ENCODE measurements at places on chromosomes 11 and 22.

DNA sequence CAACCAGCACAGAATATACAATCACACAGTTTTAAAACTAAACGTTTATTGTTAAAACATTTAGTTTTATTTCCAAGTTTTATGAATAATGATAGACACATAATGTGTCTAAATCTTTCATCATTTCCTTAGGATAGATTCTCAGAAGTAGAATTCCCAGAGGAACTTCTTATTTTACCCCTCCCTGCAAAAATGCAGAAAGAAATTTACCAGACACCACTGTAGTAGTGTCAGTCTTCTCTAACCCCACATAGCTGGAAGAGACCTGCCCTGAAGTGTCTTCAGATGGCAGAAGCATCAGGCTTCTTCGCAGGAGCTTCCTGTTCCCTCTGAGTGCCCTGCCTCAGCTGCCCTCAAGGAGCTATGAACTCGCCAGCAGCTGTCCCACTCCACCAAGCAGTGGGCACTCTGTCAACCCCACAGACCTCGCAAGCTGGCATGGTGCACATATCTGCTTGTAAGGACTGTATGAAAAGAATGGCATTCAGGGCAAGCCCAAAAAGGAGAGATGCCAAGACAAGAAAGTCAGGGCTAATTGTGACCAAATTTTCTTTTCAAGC lies 28.5 kb upstream of the PAK1 start:
- H3K36me3 ChIP-seq: no peaks in the 10 kb centered on the region
- no peaks in the 10 kb centered on the region for H3K4me1 ChIP-seq
- no peak overlapping the region for H3K4me3 ChIP-seq
- no peak for DNase-seq

GRCh38 chr11:76313913-76314740 lies 66.8 kb downstream of the THAP12 start:
- H3K27ac ChIP-seq: no peak overlapping the region
- DNase-seq: no peak
- H3K36me3 ChIP-seq: no peaks in the 10 kb centered on the region

DNA sequence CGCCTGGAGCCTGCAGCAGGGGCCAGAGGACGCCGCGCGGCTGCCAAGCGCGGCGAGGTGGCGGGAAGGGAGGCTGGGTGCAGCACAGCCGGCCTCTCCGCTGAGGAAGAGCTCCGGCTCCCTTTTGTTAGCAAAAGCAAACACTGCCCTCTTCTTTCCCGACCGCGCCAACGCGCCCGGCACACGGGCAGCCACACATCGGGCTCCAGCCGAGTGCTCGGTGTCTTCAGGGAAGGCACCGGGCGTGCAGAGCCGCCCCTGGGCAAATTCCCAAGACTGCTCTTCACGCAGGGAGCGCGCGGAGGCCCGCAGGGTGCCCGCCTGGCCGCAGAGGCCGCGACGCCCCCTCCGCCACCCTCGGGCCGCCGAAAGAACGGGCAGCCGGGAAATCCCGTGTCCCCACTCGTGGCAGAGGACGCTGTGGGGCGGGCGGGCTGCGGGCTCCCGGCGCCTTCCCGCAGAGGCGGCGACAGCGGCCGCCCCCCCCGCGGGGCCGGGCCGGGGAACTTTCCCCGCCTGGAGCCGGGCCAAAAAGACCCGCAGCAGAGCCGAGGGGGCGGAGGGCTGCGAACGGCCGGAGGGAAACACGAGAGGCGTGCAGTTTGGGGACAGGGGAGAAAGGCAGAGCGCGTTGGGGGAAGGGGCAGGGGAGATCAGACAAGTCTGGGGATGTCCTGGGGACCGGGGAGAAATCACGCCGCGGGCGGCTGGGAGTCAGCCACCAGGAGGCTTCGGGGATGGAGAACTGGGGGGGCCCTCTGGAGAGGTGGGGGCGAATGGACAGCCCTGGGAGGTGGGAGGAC lies 931 bp downstream of the CADM1 start:
- H3K4me3 ChIP-seq: peak overlapping the region; percentile 43
- H3K36me3 ChIP-seq: no peaks in the 10 kb centered on the region
- peak; percentile 60 for DNase-seq
- no peaks in the 10 kb centered on the region for H3K4me1 ChIP-seq
- peaks cover 50% of the 10 kb centered on the region for H3K27me3 ChIP-seq

GRCh38 chr22:50706481-50707125 lies 31.4 kb upstream of the ACR start:
- no peaks in the 10 kb centered on the region for H3K27me3 ChIP-seq
- DNase-seq: no peak
- no peaks in the 10 kb centered on the region for H3K36me3 ChIP-seq
- peaks cover 12% of the 10 kb centered on the region for H3K4me1 ChIP-seq
- no peak overlapping the region for H3K4me3 ChIP-seq

- H3K36me3 ChIP-seq: no peaks in the 10 kb centered on the region
- DNase-seq: no peak
- H3K27ac ChIP-seq: no peak overlapping the region
- H3K4me1 ChIP-seq: peaks cover 3% of the 10 kb centered on the region
- peaks cover 43% of the 10 kb centered on the region for H3K27me3 ChIP-seq
Measured at GRCh38 chr22:28978863-28979796, 82.5 kb downstream of the C22orf31 start.
